ENCODE measurements at places on chromosomes 16 and 17.

- DNase-seq = no peak
These were observed 1.4 kb upstream of the CTCF start for GRCh38 chr16:67560827-67561342.

GRCh38 chr16:66856801-66857200, 12.6 kb downstream of the CA7 start:
- DNase-seq = no peak

GRCh38 chr16:85670840-85671239, 17.9 kb downstream of the GINS2 start:
- DNase-seq = no peak

DNA sequence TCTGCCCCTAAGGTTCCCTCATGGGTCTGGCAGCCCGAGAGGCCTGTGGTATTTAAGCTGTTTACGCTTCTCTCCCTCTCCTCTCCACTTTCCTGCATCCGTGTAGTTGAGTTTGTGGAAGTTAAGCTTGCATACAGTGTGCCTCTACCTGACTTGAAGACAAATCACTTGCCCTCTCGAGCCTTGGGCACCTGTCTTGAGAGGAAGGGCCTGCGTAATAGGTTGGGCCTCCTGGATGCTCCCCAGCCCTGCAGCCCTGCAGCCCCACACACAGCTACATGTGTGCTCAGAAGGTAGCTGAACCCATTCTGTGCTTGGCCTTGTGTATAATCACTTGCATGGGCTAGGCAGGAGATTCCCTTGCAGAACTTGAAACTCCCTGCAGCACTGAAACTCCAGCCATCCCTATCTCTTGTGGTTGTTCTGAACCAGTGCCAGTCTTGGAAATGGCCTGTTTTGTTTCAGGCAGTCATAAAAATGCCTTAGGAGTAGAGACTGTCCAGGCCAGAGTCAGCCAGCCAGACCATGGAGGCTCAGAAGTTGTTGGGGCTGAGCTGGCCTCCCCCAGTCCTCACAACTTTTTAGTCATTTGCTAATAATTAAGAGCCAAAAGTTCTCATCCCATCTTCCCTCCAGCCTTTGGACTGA, 134.6 kb downstream of the CLEC16A start:
- no peak for DNase-seq

DNA sequence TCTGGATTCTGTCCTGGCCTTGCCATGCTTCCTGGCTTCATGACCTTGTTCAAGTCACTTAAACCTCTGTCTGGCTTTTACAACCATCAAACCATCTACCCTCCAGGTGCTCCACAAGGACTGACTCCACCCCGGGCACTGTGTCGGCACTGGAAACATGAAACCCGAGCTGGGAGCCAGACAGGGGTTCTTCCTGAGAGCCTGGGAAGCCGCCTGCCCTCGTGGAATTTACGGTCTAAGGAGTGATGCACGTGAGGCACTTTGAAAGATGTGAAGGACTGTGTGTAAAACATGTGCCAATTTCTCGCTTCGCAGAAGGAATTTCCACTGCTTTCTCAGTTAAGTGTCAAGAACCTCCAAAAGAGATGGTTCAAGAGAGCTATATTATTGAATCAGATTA, 11.6 kb downstream of the CDK5R1 start:
- DNase-seq = no peak

DNA sequence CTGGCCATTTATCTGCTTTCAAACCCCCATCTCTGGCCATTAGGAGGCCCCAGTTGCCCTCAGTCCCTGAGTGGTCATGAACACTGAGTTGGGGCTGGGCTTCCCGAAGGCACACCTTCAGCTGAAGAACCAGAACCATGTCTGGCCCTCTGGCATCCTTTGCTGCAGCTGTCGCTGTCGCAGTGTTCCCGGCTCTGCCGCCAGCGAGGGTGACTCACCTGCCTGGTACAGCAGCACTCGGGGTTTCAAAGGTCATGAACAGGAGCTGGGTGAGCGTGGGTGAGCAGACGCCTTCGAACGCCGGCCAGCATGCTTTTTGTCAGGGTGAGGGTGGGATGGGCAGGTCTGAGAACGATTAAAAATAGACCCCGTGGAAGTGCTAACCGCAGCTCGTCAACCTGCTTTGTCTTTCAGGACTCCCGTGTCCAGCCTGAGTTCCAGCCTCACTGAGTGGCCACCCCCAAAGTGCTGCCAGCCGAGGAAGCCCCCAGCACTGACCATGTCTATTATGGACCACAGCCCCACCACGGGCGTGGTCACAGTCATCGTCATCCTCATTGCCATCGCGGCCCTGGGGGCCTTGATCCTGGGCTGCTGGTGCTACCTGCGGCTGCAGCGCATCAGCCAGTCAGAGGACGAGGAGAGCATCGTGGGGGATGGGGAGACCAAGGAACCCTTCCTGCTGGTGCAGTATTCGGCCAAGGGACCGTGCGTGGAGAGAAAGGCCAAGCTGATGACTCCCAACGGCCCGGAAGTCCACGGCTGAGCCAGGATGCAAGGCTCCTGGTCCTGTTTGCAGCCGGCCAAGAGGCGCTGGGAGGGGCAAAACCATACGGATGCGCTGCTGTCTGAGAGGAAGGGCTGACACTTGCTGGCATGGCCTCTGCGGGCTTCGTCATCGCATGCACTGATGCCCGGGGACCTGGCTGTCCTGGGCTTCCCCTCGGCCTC, 7.6 kb downstream of the SNN start:
- DNase-seq = no peak

GRCh38 chr17:49986396-49987289, 8.4 kb downstream of the DLX3 start:
- DNase-seq = no peak

GRCh38 chr17:42759982-42760651, 910 bp upstream of the RAMP2 start:
- no peak for DNase-seq

DNA sequence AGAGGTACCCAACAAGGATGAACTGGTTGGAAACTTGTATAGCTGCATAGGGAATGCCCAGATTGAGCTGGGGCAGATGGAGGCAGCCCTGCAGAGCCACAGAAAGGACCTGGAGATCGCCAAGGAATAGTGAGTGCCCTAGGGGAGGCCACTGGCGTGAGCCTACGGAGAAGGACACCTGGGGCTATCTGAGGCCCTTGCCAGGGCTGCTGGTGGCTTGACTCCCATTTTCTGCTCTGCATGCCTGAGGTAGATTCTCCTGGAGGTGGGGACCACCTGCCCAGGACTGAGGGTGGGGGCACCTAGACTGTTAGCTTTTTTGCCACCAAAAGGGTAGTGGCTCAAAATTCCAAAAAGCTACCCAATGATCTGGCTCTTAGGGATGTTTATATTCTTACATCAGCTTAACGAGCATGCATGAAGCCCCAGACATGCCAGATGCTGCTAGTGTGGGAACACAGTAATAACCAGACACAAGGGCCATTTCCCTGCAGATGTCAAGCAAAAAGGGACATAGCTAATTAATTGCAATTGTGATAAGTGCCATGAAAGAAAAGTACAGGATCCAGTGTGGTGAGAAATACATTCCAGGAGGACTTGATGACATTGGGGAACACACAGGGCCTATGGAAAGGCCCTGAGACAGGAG, 8.8 kb downstream of the ODAD4 start:
- no peak for DNase-seq

DNA sequence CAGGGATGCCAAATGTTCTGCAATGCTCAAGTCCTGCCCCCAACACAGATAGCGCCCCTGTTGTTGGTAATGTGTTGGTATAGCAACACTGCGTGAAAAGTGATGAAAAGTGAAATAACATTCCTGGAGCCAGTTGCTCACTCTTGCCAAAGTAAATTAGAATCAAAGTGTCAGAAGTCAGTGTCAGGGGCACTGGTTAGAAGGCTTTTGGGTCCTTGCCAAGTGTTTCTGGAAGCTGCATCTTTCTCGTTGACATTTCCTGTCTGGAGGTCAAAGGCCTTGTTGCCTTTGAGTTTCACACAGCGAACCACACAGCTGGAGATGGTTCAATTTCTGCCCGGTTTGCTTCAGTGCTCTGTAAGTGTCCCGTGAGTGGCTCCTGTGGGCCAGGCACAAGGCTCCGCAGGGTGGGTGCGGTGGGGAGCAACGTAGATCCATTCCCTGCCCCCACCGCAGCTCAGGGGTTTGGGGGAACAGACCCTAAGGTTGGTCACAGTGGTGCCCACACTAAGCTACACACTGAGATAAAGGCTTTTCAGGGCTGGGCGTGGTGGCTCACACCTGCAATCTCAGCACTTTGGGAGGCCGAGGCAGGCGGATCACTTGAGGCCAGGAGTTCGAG, 3.6 kb upstream of the SLC16A5 start:
- DNase-seq = no peak

DNA sequence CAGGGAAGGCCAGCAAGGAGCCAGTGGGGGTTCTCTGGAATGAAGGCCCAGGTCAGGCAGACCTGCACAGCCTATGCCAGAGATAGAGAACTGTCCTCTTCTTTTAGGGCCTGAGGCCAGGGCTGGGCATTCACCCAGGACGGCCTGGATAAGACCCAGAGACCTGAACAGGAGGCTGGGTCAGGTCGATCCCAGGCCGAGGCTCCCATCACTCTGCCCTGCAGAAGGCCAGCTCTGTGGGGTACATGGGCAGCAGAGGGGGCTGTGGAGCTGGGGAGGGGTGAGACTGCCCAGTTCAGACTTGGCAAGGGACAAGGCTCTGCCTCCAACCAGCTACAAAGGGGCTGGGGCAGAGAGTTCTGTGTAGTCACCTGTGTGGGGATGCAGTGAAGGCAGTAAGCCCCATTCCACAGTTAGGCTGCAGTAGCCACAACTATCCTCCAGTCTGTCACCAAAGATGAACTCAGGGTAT, 14.6 kb downstream of the HSD11B2 start:
- DNase-seq = no peak

- no peak for DNase-seq
These were observed 14.7 kb upstream of the KLHL36 start for GRCh38 chr16:84633622-84634021.

DNA sequence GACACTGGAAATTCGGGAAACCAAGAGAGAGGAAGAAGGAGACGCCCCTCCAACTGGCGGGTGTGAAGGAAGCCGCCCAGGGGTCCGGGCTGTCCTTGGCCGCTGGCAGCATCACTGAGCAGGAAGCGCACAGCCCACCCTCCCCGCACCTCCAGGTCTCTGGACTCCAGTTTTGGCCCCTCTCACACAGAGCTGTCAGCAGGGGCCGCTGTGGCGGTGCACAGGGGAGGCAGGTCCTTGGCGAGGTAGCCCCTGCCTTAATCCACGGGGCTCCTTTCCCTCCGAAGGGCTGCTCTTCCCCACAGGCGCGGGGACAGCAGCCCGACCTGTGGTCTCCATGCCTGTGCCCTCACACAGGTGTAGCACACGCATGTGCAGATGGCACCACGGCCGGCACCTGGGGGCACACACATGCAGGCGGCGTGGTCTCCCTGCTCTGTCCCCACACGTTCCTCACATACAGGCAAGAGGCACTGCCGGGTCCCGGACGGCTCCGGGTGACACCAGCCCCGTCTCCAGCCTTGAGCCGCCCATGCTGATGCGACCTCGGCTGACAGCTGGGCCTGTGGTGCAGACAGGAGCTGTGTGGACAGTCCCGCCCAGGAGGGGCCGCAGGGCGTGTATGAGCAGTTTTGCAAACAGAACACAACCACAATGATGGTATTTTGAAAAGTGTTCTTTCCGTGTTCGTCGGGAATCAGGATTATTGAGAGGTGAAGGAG, 26.6 kb upstream of the CHMP6 start:
- no peak for DNase-seq

GRCh38 chr17:49980703-49981197, 11.8 kb downstream of the DLX4 start:
- no peak for DNase-seq

DNA sequence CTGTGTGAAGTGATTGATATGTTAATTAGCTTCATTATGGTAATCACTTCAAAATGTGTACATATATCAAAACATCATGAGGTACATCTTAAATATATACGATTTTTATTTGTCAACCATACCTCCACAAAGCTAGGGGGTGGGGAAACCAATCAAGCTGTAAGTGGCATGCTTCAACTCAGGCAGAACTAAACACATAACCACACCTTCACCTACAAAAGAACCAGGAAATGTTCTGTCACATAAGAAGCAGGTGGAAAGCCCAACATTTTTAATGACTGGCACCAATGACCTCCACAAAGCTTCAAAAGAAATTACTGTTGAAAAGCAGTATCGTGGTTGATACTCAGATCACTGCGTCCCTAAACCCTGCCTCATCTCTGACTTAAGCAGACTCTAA, 867.7 kb upstream of the EEF2KMT start:
- no peak for DNase-seq

- DNase-seq = no peak
These were observed 68.9 kb downstream of the ZNF423 start for GRCh38 chr16:49786926-49787557.

- no peak for DNase-seq
These were observed 46.1 kb upstream of the SLC25A19 start for GRCh38 chr17:75335315-75335714.

Data from T-helper 9 cell (primary cell).